ENCODE measurements at places on chromosomes 5 and 9.

DNA sequence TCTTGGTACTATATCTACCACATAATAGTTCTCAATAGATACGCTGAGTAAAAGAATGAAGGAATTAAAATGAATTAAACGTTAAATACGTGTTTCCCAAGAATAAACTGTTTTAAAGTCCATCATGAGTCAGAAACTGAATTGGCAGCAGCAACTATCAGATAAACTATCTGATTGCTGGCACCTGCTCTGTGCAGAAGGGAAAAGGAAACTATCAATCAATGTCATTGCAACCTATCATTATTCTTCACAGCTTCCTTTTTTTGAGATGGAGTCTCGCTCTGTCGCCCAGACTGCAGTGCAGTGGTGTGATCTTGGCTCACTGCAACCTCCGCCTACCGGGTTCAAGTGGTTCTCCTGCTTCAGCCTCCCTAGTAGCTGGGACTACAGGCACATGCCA is 8.8 kb upstream of the WDR36 start:
- DNase-seq: no peak

DNA sequence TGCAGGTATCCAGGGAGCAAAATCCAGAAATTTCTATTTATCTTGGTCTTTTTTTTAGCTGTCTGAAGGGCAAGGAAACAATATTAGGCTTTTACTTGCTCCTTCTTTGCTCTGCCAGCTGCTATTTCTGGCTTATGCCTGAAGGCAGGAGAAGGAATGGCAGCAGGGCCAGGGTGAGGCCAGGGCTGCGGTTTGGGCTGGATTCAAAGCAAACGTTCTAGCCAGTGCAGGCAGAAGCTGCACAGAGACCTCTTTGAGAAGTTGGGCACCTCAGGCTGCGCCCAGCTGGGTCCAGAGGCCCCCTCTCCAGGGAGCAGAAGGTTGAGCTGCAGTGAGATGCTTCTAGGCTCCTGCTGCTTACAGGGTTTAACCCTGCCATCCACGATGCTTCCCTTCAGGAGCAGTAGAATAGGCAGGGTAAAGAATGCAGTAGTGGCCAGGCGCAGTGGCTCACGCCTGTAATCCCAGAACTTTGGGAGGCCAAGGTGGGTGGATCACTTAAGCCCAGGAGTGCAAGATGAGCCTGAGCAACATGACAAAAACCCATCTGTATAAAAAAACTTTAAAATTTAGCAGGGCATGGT is 201.2 kb downstream of the ADCY2 start:
- no peak for DNase-seq

- DNase-seq: no peak
These were observed 505.3 kb downstream of the ARHGEF28 start for GRCh38 chr5:74131250-74131649.

GRCh38 chr5:159669559-159669958 is 246.7 kb upstream of the ADRA1B start:
- DNase-seq: no peak

DNA sequence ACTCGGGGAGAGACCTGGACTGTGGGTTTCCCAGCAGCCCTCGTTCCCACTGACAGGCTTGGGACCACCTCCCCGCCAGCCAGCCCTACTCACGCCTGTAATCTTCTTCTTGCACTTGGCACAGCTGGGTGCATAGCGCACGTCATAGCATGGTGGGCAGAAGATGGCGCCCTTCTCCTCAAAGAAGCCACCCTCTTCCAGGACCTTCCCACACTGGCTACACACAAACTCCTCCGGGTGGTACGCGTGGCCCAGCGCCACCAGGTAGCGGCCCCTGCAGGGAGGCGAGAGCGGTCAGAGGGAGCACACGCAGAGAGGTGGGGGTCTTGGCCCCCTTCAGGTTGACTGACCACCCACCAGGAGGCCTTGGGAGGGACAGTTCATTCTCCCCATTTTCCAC is 9.4 kb downstream of the PDLIM7 start:
- no peak for DNase-seq

GRCh38 chr9:137721899-137722298 is 103.1 kb downstream of the EHMT1 start:
- no peak for DNase-seq
